ENCODE measurements at places on chromosomes 4 and X.

GRCh38 chr4:32440391-32440790 is 1720.2 kb downstream of the PCDH7 start:
- DNase-seq = no peak

GRCh38 chrX:8289523-8289922 is 118.5 kb upstream of the VCX2 start:
- DNase-seq = no peak

DNA sequence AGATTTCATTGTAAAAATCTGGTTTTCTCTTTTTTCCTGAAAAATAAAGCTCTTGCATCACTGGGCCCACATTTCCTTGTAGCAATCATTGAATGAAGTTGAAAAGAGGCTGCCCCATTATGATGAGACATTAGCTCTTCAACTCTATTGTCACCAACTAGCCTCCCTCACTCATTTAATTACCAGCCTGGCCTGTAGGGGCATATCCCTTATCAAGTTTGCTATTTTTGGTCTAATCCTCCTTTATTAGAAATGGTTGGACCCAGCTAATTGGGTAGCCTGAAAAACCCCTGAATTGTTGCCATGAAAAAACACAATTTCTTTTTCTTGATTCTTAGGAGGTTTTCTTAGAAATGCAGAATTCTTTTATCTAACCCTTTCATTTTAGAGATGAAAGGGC is 164.6 kb upstream of the CASK start:
- no peak for DNase-seq

GRCh38 chr4:16757080-16757521 is 141.3 kb downstream of the LDB2 start:
- no peak for DNase-seq
